CD4-positive, alpha-beta T cell treated with Interleukin-10 for 1 hour (primary cell): ENCODE measurements at places on chromosomes 12 and 14.

- no peak for DNase-seq
Observed at GRCh38 chr14:55586411-55586810, 6.4 kb downstream of the KTN1 start.

DNA sequence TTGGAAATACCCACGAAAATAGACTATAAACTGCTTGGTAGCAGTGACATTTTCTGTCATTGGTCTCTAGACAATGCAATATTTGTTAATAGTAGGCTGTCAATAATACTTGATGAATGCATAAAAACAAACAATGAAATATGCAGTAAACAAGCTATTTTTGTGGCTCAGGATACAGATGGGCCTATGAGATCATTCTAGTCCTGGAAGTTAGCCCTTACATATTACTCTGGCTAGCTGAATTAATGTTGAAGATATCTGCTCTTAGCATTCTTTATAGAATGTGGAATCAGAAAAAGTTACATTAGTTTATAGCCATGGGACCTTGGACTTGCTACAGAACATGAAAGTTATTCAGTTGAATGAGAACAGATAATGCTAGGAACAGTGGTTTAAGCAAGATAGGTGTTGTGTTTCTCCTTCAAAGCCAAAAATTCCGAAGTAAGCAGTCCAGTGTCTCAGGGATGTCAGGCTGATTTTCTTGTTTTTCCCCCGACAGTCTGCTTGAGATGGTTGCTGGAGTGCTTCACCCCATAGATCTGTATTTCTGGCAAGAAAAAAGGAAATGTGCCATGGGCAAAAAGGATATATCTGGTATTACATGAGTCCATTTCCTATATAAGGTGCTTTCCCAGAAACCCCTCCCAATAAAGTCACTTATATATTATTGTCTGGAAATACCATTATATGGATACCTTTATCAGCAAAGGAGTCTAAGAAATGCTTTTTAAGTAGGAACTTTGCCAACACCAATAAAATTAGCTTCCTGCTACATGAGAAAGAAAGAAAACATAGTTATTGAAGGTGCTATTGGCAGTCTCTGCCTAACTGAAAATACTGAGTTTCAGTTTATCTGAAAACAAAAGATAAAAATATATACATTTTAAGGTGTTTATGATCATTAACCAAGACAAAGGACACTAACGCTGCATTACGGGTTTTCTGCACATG, 619.4 kb upstream of the ATP2B1 start:
- no peak for DNase-seq

DNA sequence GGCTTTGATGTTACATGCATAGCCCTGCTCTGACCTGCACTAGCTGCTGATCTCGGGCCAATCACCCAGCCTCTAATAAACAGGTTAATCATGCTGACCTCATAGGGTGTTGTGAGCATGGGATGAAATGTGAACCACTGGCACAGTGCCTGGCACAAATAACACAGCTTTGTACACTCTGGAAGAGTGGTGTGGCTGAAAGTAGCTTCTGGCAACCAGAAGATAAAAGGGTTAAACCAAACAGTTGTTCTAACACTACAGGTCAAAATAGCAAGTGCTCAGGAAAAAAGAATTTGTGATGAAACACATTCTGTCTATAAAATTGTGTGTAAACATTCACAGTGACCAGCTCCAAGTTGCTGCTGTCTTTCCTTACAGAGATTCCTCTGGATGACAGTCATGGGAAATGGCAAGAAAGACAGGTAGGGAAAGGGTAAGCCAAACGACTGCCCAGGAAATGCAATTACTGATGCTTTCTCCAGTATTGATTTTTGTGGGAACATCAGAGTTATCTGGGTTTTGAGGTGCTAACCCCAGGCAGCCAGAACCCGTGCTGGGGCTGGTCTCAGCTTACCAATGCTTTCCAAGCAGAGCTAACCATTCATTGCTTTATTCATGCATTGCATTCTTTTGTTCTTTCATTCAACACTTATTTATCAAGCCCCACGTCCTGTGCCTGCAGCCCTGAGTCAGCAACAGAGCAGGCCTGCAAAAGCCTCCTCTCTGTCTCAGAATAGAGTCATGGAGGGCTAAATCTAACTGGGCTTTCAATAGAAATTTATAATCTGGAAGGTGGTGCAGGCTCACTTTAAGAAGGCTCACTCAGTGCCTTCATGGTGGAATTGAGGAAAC, 38.1 kb upstream of the CAPRIN2 start:
- DNase-seq = no peak

- no peak for DNase-seq
Observed at GRCh38 chr12:116261525-116262100, 15.9 kb downstream of the MED13L start.

GRCh38 chr12:104133866-104134265, 4.1 kb downstream of the NFYB start:
- DNase-seq = no peak

GRCh38 chr12:132602572-132603239, 7.7 kb downstream of the LRCOL1 start:
- DNase-seq = no peak

- no peak for DNase-seq
Observed at GRCh38 chr12:20588042-20588441, 107.1 kb upstream of the SLCO1C1 start.

GRCh38 chr14:76497550-76498462, 121.9 kb downstream of the ESRRB start:
- DNase-seq = no peak

- DNase-seq = peak; percentile 18
Observed at GRCh38 chr12:10196210-10196609, 16.5 kb upstream of the GABARAPL1 start.

- DNase-seq = no peak
Observed at GRCh38 chr12:75891072-75891471, 140.5 kb downstream of the PHLDA1 start.

- DNase-seq = no peak
Observed at GRCh38 chr14:69848156-69848555, 31.1 kb upstream of the SMOC1 start.

DNA sequence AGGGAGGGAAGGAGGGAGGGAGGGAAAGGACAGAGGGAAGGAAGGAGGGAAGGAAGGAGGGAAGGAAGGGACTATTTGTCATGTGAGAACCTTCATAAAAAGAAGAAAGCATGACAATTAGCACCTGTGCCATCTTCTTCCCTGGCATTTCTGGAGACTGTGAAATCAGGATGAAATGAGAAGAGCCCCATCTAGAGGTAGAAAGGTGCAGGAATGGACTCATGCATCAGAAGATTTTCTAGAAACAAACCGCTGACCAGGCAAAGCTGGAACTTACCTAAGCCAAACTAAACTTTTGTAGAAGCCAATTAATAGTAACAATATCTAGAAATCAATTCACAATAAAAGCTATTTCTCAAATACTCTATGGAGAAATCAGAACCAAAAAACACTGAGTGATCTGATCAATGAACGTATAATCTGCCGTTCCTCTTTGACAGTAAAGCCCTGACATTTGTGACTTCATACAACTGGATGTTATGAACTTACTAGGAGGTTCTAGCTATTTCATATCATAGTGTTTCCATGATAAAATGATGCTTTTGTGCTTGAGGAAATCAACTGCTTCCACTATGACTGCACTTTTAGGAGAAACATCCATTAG, 24.4 kb upstream of the CRACR2A start:
- DNase-seq = peak; percentile 53

GRCh38 chr12:76706101-76706500, 57.8 kb upstream of the ZDHHC17 start:
- DNase-seq = peak; percentile 2

DNA sequence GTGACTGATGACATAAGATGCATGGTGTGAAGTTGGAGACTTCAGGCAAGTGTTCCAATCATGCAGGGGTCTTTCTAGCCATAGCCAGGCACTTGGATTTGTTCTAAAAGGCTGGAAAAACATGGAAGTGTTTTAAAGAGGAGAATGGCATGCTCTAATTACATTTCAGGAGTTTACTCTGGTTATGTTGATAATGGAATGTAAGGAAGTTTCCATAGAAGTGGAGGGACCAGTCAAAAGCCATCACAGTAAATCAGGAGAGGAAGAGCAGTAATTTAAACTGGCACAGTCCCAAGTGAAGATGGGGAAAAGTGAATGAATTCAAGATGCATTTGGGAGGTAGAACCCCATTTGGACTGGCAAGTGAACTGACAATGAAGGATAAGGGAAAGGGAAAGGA, 13.9 kb upstream of the FRS2 start:
- no peak for DNase-seq

DNA sequence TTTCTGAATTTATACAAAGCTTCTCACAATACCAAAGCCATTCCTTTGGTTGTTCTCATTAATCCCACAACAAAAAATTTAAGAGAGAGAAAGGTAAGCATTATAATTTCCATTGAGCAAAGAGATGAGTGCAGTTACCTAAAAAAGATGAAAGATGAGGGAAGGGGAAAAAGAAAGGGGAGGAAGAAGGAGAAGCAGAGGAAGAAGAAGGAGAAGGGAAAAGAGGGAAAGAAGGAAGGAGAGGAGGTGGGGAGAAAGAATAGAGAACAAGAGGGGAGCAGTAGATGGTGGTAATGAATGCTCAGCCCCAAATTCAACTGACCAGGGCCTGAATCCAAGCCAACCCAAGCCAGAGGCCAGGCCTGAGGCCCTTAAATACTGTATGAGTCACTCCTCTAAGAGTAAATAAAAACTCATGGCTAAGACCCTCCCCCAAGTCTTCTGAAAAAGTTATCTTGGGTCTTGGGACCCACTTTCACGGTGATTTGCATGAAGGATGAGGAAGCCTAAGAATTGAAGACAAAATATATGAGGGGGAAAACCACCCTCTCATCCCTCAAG, 144.6 kb downstream of the ITPR2 start:
- DNase-seq = no peak

DNA sequence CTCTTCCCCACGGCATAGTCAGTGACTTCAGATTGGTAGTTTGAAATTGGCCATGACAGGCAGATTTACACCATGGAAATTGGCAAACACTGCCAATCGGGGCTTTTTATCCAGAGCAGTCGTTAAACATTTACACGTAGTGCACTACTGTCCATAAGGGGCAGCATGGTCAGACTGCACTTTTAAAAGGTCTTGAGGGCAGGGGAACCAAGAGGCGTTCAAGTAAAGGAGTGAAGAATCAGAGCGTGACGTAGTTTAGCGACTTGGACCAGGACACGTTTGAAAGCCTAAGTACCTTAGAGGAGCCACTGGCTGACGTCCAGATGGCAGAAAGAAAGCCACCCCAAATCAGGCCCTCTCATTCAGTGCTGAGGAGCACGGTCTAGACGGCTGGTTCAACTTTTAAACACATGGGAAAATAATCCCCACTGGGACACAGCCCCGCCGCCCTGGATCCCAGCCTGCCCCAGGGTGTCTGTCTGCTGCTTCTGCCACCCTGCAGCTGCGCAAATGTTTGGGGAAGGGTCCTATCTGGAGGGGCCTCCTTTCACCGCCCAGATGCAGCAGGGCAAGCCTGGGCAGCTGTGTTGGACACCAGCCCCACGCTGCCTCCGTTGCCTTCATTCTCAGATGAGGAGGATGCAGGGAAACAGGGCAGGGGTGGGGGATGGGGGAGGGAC, 52.5 kb upstream of the PPP2R5C start:
- no peak for DNase-seq

GRCh38 chr12:89345376-89345775, 6.9 kb downstream of the DUSP6 start:
- DNase-seq = no peak

DNA sequence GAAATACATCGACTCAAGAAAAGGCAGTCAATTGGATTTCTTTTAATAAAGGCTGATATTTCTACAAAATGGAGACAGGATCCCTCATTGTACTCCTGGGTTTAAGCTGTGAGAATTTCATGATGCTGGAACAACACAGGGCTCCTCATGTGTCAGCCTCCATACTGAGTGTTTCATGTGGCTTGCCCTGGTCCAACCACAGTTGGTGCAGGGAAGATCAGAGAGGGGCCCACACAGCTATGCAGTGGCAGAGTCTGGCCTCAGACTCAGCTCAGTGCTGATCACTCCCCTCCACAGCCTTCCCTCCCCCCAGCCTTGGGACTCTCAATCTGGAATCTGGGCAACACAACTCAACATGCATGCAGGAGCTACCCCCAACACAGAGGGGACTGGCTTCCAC, 122.5 kb upstream of the OVCH1 start:
- DNase-seq = no peak

- DNase-seq = no peak
Observed at GRCh38 chr12:107362960-107363359, 269.6 kb upstream of the CRY1 start.

DNA sequence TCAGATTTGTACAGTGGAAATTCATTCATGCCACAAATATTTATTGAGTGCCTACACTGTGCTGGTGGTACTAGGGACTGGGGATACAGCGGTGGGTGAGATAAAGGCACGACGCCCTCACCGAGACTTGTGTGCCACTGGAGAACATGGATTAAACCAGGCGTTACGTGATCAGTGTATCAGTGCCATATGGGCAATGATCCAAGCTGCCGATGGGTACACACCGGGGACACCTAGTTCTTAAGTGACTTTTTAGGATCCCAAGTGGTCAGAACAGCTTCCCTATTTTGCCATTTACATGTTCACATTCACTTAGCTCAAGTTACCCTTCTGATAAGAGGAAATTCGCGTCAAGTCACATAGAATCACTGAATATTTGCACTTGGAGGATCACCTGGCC, 236.7 kb downstream of the CACNA1C start:
- DNase-seq = no peak
